DMS79 treated with DMSO at 0.1 percent for 48 hours (cell line): ENCODE measurements at places on chromosomes 5 and 9.

GRCh38 chr5:9071524-9071923 is 474.4 kb downstream of the SEMA5A start:
- DNase-seq: no peak

- no peak for DNase-seq
Observed at GRCh38 chr5:21573416-21574314, 1279.5 kb downstream of the CDH12 start.

GRCh38 chr5:23506329-23507236 is 826 bp upstream of the PRDM9 start:
- no peak for DNase-seq

DNA sequence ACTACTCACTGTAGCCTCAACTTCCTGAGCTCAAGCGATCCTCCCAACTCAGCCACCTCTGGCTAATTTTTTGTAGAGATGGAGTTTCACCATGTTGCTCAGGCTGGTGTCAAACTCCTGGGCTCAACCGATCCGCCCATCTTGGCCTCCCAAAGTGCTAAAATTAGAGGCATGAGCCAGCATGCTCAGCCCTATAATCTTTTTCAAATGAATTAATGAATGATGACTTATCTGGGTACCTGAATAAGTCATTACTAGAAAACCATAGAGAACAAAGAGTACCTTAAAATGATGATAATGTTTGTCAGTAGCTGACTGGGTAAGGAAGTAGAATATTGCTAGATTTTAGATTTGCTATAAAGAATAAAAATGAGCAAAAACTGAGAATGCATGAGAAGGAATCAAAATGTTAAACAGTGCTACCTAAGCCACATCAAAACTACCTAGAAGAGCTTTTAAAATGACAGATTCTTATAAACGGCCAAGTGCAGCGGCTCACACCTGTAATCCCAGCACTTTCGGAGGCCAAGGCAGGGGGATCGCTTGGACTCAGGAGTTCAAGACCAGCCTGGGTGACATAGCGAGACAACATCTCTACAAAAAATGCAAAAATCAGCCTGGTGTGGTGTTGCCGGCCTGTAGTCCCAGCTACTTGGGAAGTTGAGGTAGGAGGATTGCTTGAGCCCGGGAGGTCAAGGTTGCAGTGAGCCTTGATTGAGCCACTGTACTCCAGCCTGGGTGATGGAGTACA is 13.6 kb downstream of the FNBP1 start:
- DNase-seq: no peak

DNA sequence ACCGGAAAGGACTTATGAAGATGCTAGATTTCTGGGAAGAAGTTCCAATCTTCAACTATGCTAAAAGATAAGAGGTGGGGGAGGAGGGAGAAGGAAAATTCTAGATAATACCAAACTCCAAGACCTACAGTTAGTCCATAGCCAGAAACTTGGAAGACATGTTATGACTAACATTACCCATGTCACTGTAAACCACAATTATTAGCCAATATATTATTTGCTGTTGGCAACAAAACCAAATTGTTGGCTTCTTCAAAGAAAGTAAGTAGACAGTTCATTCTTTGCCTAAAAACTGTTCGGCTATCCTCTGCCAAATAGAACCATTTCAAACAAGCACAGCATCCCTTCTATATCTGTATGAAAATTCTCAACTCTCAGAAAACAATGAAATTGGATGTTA is 25.1 kb downstream of the PRLR start:
- DNase-seq: no peak

GRCh38 chr5:31186672-31187267 is 6.7 kb upstream of the CDH6 start:
- DNase-seq: no peak

DNA sequence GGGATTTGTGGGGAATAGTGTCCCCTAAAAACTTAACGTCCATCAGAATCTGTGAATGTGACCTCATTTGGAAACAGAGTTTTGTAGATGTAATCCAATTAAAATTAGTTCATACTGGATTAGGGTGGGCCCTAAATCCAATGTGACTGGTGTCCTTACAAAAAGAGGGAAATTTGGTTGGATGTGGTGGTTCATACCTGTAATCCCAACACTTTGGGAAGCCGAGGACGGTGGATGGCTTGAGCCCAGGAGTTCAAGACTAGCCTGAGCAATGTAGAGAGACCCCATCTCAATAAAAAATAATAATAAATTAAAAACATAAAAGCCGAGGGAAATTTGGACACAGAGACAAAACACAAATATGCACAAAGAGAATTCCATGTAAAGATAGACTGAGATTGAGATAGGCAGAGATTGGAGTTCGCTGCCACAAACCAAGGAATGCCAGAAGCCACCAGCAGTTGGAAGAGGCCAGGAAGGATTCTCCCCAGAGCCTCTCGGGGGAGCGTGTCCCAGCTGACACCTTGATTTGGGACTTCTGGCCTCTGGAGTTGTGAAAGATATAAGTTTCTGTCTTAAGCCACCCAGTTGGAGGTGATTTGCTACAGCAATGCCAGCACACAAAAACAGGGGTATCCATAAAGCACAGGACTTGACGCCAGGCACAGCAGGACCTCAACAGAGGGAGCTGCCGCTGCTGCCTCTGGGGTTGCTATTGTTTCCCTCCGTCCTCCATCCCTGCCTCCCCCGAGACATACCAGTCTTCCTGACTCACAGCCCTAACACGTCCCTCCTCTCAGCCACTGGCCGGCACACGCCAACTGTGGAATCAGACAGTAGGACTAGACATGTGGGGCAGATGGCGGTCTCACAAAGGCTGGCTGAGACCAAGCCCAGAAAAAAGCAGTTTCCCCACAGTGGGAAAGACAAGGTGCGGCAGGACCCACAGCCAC is 73.8 kb upstream of the IL17B start:
- DNase-seq: no peak
